ENCODE measurements at places on chromosomes 5 and 9.

DNA sequence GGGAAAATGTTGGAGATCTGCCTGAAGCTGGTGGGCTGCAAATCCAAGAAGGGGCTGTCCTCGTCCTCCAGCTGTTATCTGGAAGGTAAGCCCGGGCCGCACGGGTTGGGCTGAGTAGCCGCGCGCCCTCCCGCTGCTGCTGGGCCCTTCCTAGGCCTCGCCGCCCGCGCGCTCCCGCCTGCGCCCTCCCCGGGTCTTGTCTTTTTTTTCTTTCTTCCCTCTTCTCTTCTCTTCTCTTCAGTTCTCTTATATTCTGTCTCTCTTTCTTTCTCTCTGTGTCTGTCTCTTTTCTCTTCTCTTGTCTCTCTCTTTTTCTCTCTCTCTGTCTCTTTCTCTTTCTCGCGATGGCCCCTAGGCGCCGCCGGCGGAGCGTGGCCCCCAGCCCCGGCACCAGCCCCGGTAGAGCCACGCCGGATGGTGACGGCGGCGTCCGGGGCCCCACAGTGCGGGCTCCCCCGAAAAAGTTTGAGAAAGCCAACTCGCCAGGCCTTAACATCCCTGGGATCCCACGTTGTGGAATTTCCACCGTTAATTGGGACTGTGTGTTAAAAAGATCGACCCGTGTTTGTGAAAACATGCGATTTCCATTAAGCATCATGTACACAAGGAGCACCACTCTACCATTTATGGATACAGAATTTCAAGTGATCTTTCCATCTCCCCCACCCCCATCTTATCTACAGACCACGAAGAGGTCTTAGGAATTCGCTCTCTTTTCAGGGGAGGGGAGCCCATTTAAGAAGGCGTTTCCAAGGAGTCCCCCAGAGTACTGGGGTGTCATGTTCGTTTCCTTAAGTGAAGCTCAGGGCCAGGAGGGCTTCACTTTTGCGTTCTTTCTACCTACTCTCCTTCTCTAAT lies 616 bp downstream of the ABL1 start:
- no peak for DNase-seq

- no peak for DNase-seq
Measured at GRCh38 chr9:1717882-1718281, 297.3 kb upstream of the SMARCA2 start.

DNA sequence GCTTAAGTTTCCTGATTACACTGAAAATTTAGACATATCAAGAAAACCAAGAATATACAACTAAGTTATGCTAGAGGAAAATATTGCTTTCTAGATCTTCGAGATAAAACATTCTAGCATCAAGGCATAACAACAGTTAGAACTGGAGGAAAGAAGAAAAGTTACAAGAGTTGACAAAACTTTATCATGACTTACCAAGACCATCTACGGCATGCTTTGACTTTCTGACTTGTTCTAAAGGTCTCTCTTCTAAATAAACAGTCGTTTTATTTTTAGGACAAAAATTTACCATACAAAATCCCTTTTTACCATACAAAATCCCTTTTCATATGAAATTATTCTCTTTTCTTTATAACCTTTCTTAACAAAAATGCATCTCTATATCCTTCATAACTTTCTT lies 1110.1 kb upstream of the CDH10 start:
- no peak for DNase-seq

GRCh38 chr5:64958757-64959391 lies 190.1 kb downstream of the CWC27 start:
- no peak for DNase-seq

DNA sequence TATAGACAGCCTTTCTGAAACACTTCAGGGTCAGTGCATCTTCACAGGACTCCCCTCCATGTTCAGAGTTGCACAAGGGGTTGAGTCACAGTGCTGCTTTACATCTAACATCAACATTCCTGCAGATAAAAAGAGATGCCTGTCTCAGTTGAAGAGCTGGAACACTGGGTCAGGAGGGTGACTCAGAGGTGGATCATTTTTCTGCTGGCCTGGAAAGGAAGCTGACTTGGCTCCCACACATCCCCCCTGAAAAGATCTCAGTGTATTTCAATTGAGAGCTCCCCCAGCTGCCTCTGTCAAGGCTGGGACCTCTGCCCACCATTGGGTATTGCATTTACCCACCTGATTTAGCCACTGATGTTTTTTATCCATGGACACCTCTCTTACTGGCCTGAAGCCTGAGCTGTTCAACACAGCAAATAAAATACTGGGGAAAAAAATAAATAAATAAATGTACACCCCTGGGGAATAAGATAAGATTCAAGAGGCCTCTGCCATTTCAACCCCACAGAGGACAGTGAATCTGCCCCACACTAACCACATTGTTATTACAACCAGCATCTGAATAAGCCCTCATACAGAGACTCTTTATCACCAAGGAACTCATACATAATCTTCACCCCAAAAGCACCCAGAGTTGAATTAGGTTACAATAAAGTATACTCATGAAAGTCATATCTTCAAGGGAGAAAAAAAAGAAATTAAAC lies 716.4 kb downstream of the SEMA5A start:
- DNase-seq: no peak

DNA sequence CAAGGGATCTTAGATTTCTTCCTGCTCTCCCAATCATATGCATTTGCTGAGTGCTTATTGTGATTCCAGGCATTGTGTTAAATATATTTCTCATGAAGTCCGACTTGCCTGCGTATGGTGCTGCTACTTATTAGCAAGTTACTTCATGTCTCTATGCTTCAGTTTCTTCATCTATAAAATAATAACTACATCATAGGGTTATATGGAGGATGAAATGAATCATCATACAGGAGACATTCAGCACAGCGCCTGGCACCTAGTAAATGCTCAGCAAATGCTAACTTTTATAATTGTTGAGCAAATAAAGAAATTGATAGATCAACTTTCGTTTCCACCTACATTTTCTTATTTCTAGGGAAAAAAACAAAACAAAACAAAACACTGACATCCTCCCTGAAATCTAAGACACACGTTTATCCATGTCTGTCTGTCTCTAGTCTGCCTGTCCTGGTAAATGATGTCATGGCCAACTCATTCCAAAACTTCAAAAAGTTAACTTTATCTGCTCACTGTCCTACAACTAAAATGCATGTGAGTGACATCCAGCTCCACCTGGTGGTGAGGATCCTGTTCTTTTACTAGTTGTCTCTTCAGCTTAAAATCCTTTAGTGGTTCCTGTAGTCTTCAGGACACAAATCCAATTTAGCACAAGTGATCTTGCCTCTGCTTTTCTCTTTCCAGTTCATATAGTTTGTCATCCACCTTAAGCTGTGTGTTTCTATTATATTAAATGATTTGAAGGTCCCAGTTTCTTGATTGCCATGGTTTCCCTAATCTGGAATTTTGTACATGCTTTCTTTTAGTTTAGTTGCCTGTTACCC lies 27.7 kb downstream of the PPP3R2 start:
- DNase-seq: peak; percentile 6

GRCh38 chr9:89806371-89807100 lies 201.7 kb downstream of the GADD45G start:
- DNase-seq: no peak

Measured in T follicular helper cell (primary cell).